Activated CD4-positive, alpha-beta T cell treated with anti-CD3 and anti-CD28 coated beads, Interleukin-2, amount 10 ng/mL, durations not matched to agents 7 days and 5 days (primary cell): ENCODE measurements at places on chromosomes 12 and 14. TPM values are rescaled to one million over a fixed set of nuclear protein-coding genes. Genes with fewer than 3 reads are reported as not detected.

GRCh38 chr14:101788016-101788635 lies 26.6 kb downstream of the PPP2R5C start:
- no peak overlapping the region for H3K4me3 ChIP-seq
- H3K27ac ChIP-seq = no peak overlapping the region
- no peaks in the 10 kb centered on the region for H3K27me3 ChIP-seq
- DNase-seq = no peak
- H3K4me1 ChIP-seq = peaks cover 25% of the 10 kb centered on the region

GRCh38 chr12:119624966-119625365 lies 31.4 kb downstream of the TMEM233 start:
- H3K27me3 ChIP-seq = peaks cover 11% of the 10 kb centered on the region
- DNase-seq = no peak
- H3K27ac ChIP-seq = no peak overlapping the region
- H3K4me3 ChIP-seq = no peak overlapping the region
- no peaks in the 10 kb centered on the region for H3K36me3 ChIP-seq

TMEM117 gene
- total RNA-seq = 0.79 TPM

HOXC6 gene
- not detected for total RNA-seq

- no peak within 1 kb of the TSS for H3K27ac ChIP-seq
- DNase-seq = peak; percentile 22
- H3K36me3 ChIP-seq = peaks cover 3% of the 10 kb centered on the region
- H3K4me1 ChIP-seq = peaks cover 15% of the 10 kb centered on the region
Observed at GRCh38 chr12:111766608-111767361, at the start of gene ALDH2. TSS of gene ALDH2 (plus strand) at chr12:111766933. CDS start at chr12:111766983, 50 bp downstream.

GRCh38 chr12:80419644-80420043 lies 24.4 kb upstream of the PTPRQ start:
- H3K27me3 ChIP-seq = no peaks in the 10 kb centered on the region
- no peak overlapping the region for H3K27ac ChIP-seq
- H3K36me3 ChIP-seq = no peaks in the 10 kb centered on the region
- no peak overlapping the region for H3K4me3 ChIP-seq

FOS gene
- total RNA-seq = 28.0 TPM

CABP1 gene
- total RNA-seq = 0.29 TPM

- H3K4me3 ChIP-seq = peak overlapping the region; percentile 78
- peaks cover 71% of the 10 kb centered on the region for H3K4me1 ChIP-seq
- H3K27me3 ChIP-seq = no peaks in the 10 kb centered on the region
- H3K27ac ChIP-seq = peak overlapping the region; percentile 95
- DNase-seq = peak; percentile 69
Observed at GRCh38 chr12:54411391-54412241, 7.5 kb downstream of the ITGA5 start.

DNA sequence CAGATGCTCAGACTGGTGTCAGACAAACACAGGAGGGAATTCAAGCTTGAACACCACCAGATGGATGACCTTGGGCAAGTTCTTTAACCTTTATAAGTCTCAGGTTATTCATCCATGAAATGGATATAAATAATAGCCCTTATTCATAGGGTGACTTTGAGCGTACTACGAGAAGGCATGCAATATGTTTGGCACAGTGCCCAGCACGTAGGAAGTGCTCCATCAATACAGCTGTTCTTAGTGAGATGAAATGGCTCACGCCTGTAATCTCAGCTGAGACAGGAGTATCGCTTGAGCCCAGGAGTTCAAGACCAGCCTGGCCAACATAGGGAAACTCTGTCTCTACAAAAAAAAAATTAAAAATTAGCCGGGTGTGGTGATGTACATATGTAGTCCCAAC lies 84.8 kb upstream of the FICD start:
- no peak for DNase-seq
- H3K36me3 ChIP-seq = no peaks in the 10 kb centered on the region
- peaks cover 2% of the 10 kb centered on the region for H3K27me3 ChIP-seq
- H3K27ac ChIP-seq = no peak overlapping the region
- no peak overlapping the region for H3K4me3 ChIP-seq
- no peaks in the 10 kb centered on the region for H3K4me1 ChIP-seq

C12orf50 gene
- not detected for total RNA-seq

- H3K4me1 ChIP-seq = peaks cover 2% of the 10 kb centered on the region
- H3K36me3 ChIP-seq = peaks cover 12% of the 10 kb centered on the region
- DNase-seq = no peak
- H3K27me3 ChIP-seq = no peaks in the 10 kb centered on the region
Observed at GRCh38 chr12:45713078-45713477, 16.4 kb upstream of the ARID2 start.

- no peaks in the 10 kb centered on the region for H3K4me1 ChIP-seq
- H3K27ac ChIP-seq = no peak overlapping the region
- no peak overlapping the region for H3K4me3 ChIP-seq
- DNase-seq = no peak
- no peaks in the 10 kb centered on the region for H3K27me3 ChIP-seq
Observed at GRCh38 chr14:36183402-36183801, 6.9 kb upstream of the PTCSC3 start.

DNA sequence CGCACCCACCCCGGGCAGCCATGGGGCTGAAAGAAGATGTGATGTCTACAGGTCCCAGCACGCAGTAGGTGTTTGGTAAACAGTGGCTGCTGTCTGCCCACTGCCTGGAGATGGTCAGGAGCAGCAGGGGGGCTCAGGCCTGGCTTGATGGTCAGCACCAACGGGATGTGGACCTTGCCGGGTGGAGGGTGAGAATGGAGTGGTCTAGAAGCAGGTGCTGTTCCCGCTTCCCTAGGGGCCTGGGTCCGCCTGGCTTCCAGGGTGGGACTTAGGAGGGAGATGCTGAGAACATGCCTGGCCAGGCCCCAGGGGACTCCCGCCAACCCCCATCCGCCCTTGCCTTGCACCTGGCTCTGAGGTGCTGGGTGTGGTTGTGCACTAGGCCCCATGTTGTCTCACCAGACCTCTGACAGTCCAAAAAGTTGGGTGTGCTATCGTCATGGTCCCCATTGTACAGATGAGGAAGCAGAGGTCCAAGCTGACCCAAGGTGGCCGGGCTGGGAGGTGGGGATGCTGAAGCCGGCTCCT lies 12.9 kb downstream of the FAM222A start:
- H3K27ac ChIP-seq = no peak overlapping the region
- no peak for DNase-seq
- no peak overlapping the region for H3K4me3 ChIP-seq
- H3K36me3 ChIP-seq = no peaks in the 10 kb centered on the region
- H3K4me1 ChIP-seq = no peaks in the 10 kb centered on the region

RPS6KL1 gene
- 4.6 TPM for total RNA-seq

OS9 gene
- total RNA-seq = 138 TPM

GRCh38 chr12:30678221-30678620 lies 17.4 kb downstream of the IPO8 start:
- H3K27ac ChIP-seq = no peak overlapping the region
- H3K4me3 ChIP-seq = no peak overlapping the region
- no peak for DNase-seq
- H3K4me1 ChIP-seq = no peaks in the 10 kb centered on the region

FBXL14 gene
- 26.4 TPM for total RNA-seq

DNA sequence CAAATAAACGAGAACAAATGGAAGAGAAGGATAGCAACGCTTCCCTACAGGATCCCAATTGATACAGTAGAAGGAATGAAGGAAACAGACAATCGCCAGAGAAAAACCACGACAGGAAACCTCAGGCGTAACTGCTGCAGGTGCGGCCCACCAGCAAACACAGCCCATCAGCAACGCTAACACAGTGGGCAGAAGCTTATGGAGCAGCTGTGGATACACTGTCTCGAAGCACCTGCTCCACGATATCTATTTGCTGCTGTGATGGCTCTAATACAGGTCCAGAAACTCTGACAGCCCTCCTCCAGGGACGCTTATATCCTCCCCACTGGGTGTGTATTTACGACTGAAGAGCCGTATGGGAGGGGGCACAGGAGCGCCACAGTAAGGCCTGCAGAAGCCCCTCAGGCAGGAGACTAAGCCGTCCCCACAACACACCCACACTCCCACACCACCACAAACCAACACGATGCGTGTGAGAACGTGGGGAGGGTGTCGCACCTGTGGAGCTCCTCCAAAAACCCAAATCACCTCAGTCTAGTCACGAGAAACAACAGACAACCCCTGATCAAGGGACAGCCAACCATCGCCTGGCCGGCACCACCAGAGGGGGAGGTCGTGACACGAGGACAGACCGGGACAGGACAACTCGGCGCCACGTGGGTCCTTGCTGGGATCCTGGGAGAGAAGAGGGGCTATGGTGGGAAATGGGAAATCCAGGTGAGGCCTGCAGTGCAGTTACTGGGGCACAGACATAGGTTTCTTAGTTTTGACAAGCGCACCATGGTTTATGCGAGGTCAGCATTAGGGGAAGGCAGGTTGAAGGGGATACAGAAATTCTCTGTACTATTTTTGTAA lies 24.0 kb downstream of the POLE start:
- H3K27ac ChIP-seq = peak overlapping the region; percentile 77
- H3K27me3 ChIP-seq = no peaks in the 10 kb centered on the region

GRCh38 chr12:126617312-126617711 lies 1552.1 kb downstream of the AACS start:
- no peak overlapping the region for H3K27ac ChIP-seq
- no peak for DNase-seq
- H3K4me3 ChIP-seq = no peak overlapping the region
- no peaks in the 10 kb centered on the region for H3K36me3 ChIP-seq
- H3K27me3 ChIP-seq = no peaks in the 10 kb centered on the region
- H3K4me1 ChIP-seq = no peaks in the 10 kb centered on the region

DNA sequence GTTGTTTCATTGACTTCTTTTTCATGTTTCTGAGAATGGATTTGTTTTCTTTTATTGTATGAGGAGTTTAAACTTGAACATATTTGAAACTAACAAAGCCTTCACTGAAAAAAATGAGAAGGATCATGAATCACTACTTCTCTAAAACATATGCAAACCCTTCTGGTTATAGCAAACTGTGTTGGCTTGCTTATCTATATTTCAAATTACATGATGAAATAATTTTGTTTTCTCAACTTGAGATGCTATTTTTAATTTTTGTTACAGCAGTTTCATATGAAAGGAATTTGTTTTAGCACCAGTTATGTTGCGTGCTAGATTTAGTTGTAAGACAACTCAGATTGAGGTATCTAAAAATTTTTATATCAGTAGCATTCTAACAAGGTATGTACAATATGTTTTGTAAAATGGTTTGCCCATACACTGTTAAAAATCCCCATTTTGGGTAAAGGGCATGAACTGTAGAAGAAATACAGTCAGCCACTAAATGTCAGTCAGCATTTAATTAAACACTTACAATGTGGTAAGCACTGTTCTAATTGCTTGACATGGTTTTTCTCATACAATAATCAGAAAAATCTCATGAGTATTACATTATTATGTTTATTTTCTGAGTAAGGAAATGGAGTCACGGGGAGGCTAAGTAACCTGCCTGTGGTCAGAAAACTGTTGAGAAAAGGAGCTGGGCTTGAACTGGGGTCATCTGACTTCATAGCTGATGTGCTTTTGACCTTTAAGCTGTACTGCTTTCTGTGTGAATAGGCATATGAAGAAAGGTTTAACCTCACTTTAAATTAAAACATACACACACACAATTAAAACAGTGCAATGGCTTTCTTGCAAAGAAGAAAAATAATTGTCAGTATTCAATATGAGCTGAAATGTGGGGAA lies 105.7 kb downstream of the PLEKHA5 start:
- no peak overlapping the region for H3K27ac ChIP-seq
- H3K36me3 ChIP-seq = no peaks in the 10 kb centered on the region
- DNase-seq = no peak
- H3K27me3 ChIP-seq = no peaks in the 10 kb centered on the region
- no peak overlapping the region for H3K4me3 ChIP-seq

GRCh38 chr12:52387859-52388258 lies 2.4 kb upstream of the KRT84 start:
- DNase-seq = no peak
- H3K27ac ChIP-seq = no peak overlapping the region
- no peaks in the 10 kb centered on the region for H3K36me3 ChIP-seq
- H3K4me1 ChIP-seq = peaks cover 7% of the 10 kb centered on the region
- H3K4me3 ChIP-seq = no peak overlapping the region
- H3K27me3 ChIP-seq = no peaks in the 10 kb centered on the region

DNA sequence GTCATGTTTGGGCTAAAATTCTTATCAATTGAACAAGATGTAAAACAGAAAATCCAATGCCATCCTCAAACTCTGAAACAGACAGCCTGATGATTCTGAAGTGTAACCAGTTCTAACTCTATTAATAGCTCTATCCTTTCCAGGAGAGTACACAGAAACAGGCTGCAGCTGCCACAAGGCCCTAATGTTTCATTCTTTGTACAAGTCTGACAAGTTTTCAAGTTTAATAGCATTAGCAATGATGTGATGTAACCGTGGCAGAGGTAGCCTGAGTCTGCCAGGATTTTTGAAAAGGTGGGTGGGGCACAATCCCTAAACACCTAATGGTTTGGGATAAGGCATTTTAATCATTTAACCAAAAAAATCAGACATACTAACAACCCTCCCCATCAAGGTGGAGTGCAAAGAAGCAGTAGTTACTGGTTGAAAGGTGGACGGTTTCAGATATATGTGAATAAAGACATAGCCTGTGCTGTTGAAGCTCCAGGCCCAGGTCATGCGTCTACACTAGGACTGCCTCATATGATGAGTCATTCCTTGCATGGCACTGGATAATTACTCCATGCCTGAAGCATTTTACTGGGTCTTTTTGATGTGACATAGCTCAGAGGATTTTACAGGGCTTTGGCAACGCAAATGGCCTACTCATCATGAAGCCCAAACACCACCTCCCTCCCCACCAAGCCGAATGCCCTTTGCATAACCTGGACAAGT lies 145.1 kb upstream of the GRIP1 start:
- H3K4me1 ChIP-seq = peaks cover 9% of the 10 kb centered on the region
- H3K4me3 ChIP-seq = no peak overlapping the region
- no peaks in the 10 kb centered on the region for H3K27me3 ChIP-seq
- DNase-seq = no peak

DNA sequence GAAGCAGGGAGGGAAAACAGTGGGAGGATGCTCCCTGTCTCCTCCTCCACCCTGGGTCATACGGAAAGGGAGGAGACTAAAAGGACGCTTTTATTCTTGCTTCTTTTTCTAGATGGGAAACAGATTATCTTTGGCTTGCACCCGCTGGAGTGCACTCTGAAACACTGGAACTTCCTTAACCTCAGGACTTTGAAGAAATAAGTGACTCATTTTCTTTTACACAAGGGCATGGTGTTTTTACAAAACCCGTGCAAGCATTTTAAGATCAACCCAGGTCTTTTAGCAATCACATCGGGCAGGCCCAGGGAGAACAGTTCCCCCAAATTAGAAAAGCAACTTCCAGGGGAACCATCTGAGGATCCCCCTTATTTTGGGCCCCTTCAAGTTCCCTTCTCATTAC lies 80.9 kb upstream of the TSPAN11 start:
- no peak overlapping the region for H3K27ac ChIP-seq
- no peaks in the 10 kb centered on the region for H3K36me3 ChIP-seq
- no peaks in the 10 kb centered on the region for H3K4me1 ChIP-seq
- no peak overlapping the region for H3K4me3 ChIP-seq
- no peak for DNase-seq

TMEM132C gene
- total RNA-seq = not detected

STAC3 gene
- total RNA-seq = 5.2 TPM

DTX3 gene
- 16.5 TPM for total RNA-seq
